ENCODE measurements at places on chromosomes 4 and X.

- DNase-seq, result no peak
Measured at GRCh38 chrX:129125122-129125914, 398.0 kb downstream of the SMARCA1 start.

DNA sequence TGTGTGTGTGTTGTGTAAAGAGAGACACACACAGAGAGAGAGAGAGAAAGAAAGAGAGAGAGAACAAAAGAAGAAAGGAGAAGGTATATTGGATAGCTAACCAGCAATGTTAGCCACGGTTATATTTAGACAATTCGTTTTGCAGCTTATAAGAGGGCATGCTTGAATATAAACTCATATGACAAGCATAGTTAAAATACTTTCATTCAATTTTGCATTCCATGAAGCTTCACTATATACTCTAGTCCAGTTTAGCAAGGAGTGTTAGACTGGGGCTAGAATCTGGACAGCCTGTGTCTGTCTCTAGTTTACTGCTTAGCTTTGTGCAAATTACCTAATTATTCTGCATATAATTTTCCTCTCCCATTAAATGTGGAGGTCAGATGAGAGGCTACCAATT, 525.9 kb upstream of the ZFP42 start:
- no peak for DNase-seq

DNA sequence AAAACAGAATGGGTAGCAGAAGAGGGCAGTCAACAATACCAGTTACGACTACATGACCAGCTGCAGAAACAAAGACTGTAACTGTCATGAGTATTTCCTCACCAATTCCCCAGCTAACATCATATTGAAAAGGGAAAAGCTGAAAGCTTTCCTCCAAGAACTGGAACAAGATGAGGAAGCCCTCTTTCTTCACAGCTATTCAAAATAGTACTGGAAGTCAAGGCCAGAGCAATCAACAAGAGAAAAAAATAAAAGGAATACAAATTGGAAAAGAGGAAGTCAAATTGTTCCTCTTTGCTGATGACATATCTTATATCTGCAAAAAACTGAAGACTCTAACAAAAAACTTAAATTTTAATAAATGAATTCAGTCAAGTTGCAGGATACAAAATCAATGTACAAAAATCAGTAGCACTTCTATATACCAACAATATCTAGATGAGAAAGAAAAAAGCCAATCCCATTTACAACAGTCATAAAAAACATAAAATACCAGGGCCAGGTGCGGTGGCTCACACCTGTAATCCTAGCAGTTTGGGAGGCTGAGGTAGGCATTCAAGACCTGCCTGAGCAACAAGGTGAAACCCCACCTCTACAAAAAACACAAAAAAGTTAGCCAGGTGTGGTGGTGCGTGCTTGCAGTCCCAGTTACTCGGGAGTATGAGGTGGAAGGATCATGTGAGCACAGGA, 125.4 kb downstream of the ATP8A1 start:
- no peak for DNase-seq

- DNase-seq, result no peak
Measured at GRCh38 chr4:94926936-94927335, 169.2 kb downstream of the BMPR1B start.

DNA sequence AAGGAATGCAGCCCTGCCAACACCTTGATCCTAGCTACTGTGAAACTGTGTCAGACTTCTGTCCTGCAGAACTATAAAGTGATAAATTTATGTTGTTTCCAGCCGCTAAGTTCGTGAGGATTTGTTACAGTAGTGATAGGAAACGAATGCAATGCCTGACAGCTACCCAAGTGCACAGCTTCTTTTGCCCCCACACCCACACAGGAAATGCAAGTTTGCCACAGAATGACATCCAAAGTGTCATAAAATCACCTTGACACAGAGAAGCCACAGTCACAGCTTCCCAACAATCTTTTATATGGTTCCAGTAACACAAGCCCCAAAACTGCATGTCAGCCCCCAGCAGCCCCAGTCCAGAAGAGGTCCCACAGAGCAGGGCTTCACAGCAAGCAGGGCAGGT, 216.9 kb upstream of the S100G start:
- DNase-seq, result no peak

GRCh38 chrX:11640089-11640488, 25.6 kb downstream of the ARHGAP6 start:
- DNase-seq, result no peak

DNA sequence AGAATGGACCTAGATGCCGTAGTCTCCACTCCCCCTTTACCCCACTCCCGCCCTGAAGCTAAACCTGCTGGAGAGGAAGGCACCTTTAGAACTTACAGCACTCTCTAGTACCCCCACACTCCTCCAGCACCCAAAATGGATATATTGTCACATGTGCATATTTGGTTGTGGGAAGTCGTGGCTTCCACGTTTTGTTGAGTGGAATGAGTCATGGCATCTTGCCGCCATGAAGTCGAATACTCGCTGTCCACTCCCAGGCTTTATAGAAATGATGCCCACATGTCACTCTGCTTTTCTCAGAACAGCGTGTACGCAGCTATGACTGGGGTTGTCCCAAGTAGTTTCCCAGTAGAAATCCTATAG, 545 bp downstream of the ABCE1 start:
- DNase-seq, result peak; percentile 20

DNA sequence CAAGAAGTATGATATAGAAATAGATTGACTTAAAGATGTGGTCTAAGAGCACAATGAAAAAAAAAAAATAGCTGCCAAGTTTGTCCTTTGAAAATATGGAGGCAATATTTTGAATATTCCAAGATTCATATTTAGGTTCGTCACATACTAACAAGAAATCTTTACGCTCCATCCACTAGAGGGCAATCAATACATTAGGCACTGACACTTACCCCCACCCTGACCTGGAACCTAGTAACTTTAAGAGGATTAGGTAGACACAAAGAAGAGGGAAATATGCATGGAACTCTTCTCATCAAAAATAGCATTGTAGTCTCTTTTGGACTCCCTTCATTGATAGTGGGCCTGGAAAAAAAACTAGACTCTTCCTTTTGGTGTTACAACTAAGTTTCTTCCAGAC, 1108.1 kb downstream of the PCDH19 start:
- no peak for DNase-seq

All from left renal cortex interstitium (tissue), 4 donors.